ENCODE measurements at places on chromosomes 2 and 18.

GRCh38 chr18:57909620-57910019 lies 106.5 kb upstream of the ATP8B1 start:
- no peak for DNase-seq

DNA sequence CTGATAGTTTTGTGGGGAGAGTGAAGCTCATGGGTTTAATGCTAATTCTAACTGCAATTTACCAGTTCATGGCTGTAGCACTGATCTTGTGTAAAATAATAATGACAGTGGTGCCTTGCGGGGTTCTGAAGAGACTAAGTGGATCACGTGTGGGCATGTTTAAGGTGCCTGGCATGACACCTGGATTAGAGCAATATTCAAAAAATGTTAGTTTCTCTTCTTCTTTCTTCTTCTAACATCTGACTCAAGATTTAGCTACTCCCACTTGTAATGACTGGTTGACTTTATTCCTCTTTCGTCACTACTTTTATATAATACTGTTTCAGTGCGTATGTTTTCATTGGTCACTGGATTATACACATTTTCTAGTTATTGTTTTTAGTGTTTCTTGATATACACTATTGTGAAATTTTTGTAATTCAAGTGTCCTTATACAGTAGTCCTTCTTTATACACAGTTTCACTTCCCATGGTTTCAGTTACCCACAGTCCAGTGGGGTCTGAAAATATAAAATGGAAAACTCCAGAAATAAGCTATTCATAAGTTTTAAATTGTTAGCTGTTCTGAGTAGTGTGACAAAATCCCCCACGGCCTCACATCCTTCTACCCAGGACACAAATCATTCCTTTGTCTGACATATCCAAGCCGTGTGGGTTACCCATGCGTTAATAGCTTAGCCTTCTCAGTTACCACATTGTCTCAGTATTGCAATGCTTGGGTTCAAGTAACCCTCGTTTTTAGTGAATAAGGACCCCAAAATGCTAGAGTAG lies 662.2 kb upstream of the CNTNAP5 start:
- DNase-seq: no peak

GRCh38 chr18:36653141-36653869 lies 175.5 kb downstream of the TPGS2 start:
- DNase-seq: no peak

DNA sequence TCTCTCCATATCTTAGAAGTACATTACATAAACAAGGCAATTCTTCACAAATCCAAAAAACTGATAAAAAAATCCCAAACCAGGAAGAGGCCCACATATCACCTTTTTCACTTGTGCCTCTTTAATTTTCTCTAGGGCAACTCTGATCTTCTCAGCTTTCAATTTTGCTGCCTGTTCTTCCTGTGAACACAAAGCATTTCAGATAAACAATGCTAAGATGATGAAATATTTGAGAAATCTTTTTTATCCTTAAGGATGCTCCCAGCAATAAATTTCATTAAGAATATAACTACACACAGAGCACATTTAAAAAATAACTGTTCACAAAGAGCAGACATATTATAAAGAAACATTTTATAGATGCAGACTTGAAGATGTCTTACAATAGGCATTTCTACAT lies 73.4 kb downstream of the RAPH1 start:
- DNase-seq: no peak

DNA sequence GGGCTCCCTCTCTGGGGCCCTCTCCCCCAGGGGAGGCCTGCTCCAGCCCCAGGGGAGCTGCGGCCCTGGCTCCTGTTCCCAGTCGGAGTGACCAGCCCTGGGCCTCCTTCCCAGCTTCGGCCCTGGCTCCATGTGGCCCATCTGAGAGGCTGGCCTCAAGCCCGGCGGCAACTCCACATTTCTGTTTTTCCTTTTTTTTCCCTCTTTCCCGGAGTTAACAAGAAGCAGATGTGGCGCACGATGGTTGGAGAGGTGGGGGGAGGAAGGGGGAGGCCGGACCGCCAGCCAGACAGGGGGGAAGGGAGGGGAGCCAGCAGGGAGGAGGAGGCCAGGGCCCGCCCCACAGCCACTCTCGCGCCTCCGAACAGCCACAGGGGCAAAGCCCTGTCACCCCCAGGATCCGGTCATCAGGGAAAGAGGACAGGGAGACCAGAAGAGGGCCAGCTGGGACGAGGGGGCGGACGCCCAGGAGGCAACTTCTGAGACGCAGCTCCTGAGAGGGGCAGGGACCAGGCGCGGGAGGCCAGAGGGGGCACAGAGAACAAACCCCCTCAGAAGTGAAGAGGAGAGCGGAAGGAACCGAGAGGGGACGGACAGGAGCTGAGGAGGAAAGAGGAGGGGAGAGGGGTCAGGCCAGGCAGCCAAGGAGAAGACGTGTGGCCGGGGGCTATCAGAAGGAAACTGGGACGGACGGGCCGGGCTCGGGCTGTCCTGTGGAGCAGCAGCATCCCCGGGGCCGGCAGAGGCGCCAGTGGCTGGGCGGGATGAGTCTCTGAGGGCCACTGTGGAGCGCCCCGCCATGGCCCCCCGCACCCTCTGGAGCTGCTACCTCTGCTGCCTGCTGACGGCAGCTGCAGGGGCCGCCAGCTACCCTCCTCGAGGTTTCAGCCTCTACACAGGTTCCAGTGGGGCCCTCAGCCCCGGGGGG lies at the start of gene EMILIN1:
Gene EMILIN1 (plus strand): TSS at position 349 of the 928 bp plus-strand sequence. CDS start 451 bp downstream, at position 800.
- no peak for DNase-seq

GRCh38 chr18:370751-371608 lies 103.1 kb upstream of the THOC1 start:
- no peak for DNase-seq

GRCh38 chr2:42040643-42041278 lies 7.1 kb upstream of the PKDCC start:
- no peak for DNase-seq

GRCh38 chr2:85016446-85016845 lies 45.5 kb downstream of the KCMF1 start:
- DNase-seq: no peak

DNA sequence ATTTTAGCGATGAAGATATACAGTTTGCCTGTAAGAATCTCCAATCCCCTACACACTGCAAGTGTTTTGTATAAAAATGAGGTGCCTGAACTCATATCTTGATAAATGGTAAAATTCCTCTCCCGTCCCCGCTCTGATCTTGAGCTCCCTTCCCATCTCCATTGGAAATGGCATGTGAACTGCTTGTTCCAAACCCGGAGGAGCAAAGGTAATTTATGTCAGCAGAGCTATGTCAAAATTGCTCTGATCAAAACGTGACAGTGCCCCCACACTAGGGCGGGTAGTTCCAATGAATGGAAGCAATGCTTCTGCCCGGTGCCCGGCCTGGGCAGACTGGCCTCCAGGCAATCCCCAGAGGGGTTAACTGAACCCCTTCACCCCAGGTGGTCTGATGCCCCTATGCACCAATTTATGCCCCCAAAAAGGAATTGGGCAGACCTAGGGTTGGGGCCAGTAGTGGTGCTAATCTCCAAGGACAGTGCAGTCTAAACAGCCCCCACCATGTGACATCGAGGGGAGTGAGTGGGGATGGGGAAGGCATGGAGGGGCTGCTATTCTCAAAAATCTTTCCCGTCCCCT lies 3.6 kb upstream of the GMPPA start:
- DNase-seq: no peak
